ENCODE measurements at places on chromosomes 12 and 14. TPM values are rescaled to one million over a fixed set of nuclear protein-coding genes. Genes with fewer than 3 reads are reported as not detected.

GRCh38 chr12:67816269-67816668, 167.7 kb downstream of the DYRK2 start:
- DNase-seq = no peak

CACNA1C gene
- polyA plus RNA-seq = 5.9 TPM

- no peak for DNase-seq
These were observed 83.0 kb upstream of the FAR2 start for GRCh38 chr12:29066011-29066588.

DNA sequence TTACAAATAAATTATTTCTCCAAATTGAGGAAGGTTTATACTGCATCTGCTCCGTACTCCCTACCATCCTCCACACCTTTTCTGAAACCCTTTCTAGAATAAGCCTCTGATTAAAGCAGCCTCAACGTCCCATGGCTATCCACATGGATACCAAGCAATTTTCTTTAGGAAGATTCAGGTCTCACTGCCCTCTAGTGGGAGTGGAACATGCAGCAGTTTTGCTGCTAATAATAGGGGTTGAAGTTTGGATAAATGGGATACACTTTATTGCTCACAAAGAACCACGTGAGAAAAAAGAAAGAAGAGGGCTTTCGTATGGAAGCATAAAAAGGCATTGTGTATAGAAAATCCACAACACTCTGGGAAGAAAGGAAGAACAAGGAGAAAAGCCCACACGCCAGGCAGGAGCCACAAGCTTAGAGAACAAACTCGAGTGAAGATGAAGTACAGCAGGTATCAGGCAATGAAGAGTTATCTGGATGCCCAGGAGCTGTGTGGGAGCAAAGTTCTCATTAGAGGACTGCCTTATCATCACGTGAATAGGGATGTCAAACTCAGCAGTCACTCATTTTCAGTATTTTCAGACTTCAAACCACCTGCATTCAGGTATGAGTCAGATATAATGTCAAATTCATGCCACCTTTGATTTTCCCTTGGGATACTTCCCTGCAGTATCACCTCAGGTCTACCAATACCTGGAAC, 45.8 kb downstream of the CCER1 start:
- no peak for DNase-seq

- no peak for DNase-seq
These were observed 41.8 kb downstream of the VEZT start for GRCh38 chr12:95259368-95259767.

GRCh38 chr14:37196604-37197420, 925 bp upstream of the MIPOL1 start:
- DNase-seq = no peak

GRCh38 chr12:20434996-20435395, 66.7 kb downstream of the PDE3A start:
- no peak for DNase-seq

RIPK3 gene
- polyA plus RNA-seq = 0.09 TPM

NKX2-1 gene
- polyA plus RNA-seq = not detected

DNA sequence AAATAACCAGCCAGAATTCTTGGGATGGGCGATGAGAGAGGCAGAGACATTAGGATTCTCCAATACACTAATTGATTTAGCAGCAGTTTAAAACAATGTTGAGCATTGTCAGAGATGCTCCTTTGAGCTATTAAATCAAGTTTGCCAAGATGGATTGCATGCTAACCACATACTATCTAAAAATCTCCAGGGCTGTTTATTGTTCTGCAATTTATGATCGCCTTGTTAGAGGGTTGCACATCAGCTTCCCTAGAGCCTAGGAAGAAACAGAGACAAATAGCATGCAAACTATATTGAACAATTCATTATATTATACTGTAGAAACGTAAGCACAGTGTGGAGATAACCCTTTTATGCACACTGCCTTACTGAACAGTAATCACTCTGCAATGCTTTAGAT, 599.9 kb downstream of the SOX5 start:
- DNase-seq = no peak

BEST3 gene
- polyA plus RNA-seq = 0.14 TPM

DNA sequence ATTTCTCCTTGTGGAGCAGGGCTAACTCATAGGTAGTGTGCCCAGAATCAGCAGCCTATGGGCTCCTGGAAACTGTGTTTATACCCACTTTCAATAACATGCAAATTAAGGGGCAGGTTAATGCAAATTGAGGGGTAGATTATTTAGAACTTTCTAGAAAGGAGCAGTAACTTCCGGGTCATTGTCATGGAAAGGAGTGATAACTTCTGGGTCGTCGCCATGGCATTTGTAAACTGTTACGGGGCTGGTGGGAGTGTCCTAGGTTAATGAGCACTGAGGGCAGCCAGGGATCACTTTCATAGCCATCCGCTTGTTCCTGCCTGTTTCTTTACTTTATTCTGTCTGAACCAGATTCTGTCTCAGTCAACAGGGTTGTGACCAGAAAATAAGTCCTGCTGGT, 143.3 kb upstream of the RFLNA start:
- DNase-seq = no peak

- no peak for DNase-seq
These were observed 4.2 kb upstream of the TNS2 start for GRCh38 chr12:53045696-53046045.

- DNase-seq = no peak
These were observed 4.9 kb downstream of the OR10P1 start for GRCh38 chr12:55641595-55641994.

GRCh38 chr14:93932642-93933041, 5.5 kb downstream of the FAM181A start:
- DNase-seq = no peak

- peak; percentile 70 for DNase-seq
These were observed 799 bp downstream of the SLC38A6 start for GRCh38 chr14:60981633-60982455.

DNA sequence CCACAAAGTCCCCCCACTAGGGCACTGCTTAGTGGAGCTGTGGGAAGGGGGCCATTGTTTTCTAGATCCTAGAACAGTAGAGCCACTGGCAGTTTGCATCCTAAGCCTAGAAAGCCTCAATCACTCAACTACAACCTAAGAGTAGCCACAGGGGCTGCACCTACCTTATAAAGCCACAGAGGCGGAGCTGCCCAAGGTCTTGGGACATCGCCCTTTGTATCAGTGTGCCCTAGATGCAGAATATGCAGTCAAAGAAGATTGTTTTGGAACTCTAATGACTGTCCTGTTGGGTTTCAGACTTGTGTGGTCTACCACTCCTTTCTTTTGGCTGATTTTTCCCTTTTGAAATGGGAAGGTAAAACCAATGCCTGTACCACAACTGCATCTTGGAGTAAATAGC, 59.5 kb downstream of the ATP2B1 start:
- no peak for DNase-seq

GRCh38 chr12:92702754-92703679, at the start of gene PLEKHG7:
Gene PLEKHG7, plus strand, starts transcription at chr12:92702989. Its CDS starts 3,643 bp downstream, at chr12:92706632.
- no peak for DNase-seq

DNA sequence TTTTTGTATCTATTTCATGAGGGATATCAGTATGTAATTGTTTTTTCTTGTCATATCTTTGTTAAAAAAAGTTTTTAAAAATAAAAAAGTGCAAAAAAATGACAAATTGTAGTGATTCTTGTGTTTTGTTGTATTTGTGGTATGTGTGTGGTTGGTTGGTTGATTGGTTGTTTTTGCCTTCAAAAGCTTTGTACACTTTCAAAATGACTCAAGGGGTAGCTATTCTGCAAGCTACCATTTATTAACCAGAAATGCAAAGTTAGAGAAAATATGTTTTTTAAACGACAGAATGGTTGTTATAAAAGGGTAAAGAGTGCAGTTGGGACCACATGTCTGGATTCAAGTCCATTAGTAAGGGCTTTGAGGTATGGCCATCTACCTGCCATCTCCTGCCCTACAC, 119.3 kb downstream of the SLC35F4 start:
- no peak for DNase-seq

DNA sequence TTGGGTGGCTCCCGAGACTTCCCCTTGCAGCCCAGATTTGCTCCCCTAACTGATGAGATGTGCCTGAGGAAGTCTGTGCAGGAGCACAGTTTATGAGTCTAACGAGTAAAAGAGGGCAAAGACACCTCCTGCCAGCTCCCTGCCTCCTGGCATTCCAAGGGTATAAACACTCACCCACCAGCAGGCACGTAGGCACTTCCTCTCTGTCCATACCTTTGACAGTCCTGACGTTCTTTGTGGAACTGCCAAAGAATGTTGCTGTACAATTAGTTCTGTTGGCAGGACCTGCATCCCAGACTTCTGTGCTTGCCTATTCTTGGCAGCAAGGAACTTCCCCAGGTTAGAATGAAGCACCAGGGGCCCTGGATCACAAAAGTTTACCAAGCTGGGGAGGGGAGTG, 889.3 kb downstream of the BCL11B start:
- no peak for DNase-seq

GRCh38 chr14:32028599-32028998, 48.5 kb upstream of the ARHGAP5 start:
- DNase-seq = no peak

- DNase-seq = no peak
These were observed 462 bp downstream of the SRP54 start for GRCh38 chr14:34983148-34983760.

KRT6C gene
- not detected for polyA plus RNA-seq

TMX1 gene
- polyA plus RNA-seq = 29.5 TPM

DNA sequence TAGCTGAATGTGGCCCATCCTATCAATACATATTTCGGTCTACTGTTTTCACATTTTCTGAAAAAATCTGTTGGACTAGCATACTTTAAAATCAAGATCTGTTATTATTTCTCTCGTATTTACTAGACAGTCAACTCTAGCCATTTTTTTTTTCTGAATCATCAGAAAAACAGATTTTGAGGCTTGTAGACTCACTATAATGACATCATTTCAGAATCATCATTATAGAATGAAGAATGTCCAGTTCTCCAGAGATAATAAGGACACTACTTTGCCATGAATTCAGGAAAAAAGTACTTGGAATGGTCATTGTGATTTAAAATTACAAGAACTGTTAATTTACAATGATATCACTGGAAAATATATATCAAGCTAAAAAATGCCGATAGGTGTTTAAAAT, 589.8 kb downstream of the KCNH5 start:
- DNase-seq = no peak

DNA sequence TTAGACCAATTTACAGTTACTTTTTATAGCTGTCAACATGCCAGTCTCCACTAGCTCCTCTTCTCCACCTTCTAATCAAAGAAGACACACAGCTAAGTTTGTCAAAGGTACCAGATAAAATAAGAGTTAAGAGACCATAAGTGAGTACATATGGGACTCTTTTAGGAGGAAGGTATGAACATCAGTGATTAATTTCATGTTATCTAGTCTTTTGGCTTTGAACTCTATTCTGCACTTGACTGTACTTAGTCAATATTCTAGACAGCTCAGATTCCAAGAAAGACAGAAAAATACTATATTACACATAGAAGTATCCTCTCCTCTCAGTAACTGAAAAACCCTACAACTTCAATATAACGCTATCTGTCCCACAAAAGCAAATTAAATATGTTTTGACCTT, 28.1 kb downstream of the CAPRIN2 start:
- no peak for DNase-seq

- DNase-seq = no peak
These were observed 29.8 kb downstream of the BRMS1L start for GRCh38 chr14:35855876-35856481.

- DNase-seq = peak; percentile 11
These were observed 3.2 kb downstream of the KCNJ8 start for GRCh38 chr12:21771311-21771710.

DNA sequence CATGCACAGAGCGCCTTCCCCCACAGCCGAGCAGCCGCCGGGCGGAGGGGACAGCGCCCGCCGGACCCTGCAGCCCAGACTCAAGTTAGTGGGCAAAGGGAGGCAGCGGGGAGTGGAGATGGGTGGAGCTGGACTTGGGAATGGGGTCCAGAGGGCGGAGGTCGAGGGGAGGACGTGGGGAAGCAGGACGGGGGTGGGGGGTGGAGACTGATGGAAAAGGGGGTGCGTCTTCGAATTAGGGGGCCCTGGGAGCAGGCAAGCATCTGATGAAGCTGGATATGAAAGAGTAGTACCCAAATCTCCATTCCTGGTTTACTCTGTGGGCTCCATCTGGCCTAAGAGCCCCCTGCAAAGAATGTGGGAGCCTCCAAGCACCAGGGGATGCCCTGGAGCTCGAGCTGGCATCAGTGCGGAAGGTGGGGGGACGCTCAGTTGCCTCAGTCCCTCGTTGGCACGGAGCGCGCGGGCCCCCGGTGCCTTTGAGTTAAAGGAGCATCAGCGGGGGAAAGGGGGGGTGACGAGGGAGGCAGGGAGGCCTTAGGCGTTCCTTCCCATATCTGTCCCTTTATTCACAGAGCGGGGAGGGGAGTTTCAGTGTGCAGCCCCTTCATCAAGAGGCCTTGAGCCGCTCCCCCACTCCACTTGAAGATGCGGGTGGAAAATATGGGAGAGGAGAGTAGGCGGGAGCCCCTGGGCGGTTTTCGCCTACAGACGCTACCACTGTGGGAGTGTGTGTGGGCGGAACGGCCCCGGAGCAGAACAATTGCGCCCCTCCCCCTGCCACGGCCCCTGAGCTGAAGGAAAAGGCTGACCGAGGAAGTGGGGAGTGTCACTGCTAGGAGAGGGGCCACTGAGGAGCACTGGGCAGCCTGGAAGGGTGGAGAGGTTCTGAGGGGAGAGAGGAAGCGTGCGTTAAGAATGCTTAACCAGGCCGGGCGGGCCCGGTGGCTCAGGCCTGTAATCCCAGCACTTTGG, 644 bp downstream of the NAB2 start:
- DNase-seq = no peak

CLEC1B gene
- not detected for polyA plus RNA-seq

- DNase-seq = no peak
These were observed 16.3 kb upstream of the POLR3B start for GRCh38 chr12:106341086-106341877.

DNA sequence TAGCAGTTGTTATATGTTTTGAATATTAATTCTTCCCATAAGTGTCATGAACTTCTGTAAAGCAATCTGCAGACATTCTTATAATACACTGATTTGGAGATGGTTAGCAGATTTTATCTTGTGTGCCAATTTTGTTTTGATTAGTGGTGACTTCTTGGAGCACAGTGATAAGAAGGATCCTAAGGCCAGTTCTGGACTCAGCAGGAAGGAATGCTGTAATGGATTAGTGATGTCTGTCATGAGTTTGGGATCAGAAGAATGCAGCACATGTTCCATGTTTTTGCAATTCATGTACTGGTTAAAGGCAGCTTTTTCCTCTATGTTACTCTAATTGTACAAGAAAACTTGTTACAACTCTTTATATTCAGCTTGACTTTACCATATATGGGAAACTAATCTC, 91.5 kb downstream of the UNC79 start:
- DNase-seq = no peak

- no peak for DNase-seq
These were observed 8.5 kb downstream of the KRT85 start for GRCh38 chr12:52358575-52359350.

FAM181A gene
- not detected for polyA plus RNA-seq

HOXC4 gene
- 0.05 TPM for polyA plus RNA-seq

DNA sequence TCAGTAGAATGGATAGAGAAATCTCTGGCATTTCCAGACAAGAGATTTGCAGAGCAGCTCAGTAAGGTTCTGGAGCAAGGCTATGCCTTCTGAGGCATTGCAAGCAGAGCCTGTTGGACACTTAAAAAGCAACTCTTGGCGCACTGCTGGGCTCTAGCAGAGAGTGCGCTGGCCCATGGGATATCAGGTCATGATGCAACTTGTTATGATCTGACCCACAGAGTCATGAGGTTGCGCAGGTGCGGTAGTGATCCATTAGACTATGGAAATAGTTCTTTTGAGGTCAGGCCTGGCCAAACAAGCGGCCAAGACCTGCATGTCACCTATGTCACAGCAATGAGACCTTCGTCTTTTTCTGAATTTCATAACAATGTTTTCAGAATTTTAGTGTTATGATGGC, 168.6 kb downstream of the TMTC3 start:
- no peak for DNase-seq
